ENCODE measurements at places on chromosomes 12 and 14.

GRCh38 chr12:19437996-19438395 is 1.3 kb upstream of the AEBP2 start:
- no peaks in the 10 kb centered on the region for H3K27me3 ChIP-seq
- no peak overlapping the region for H3K4me3 ChIP-seq
- no peaks in the 10 kb centered on the region for H3K36me3 ChIP-seq

DNA sequence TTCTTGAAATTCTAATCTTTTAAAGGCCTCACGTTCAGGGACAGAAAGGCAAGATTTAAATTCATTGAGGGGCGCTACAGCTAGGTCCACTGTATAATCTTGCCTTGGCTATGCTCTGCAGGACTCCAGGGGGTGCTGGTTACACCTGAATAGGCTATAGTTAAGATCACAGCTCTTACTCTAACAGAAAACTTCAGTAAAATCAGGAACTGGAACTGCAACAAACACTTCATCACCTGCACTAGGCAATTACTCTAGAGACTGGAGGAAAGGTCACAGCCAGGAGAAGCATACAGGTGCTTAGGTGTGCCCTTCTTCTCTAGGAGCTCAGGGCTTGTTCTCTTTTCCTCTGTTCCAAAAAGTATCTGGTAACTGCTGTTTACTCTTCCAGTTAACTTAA is 20.9 kb downstream of the SLCO1C1 start:
- DNase-seq, result no peak
- H3K4me1 ChIP-seq, result no peaks in the 10 kb centered on the region
- no peak overlapping the region for H3K4me3 ChIP-seq
- H3K36me3 ChIP-seq, result no peaks in the 10 kb centered on the region
- no peak overlapping the region for H3K27ac ChIP-seq

DNA sequence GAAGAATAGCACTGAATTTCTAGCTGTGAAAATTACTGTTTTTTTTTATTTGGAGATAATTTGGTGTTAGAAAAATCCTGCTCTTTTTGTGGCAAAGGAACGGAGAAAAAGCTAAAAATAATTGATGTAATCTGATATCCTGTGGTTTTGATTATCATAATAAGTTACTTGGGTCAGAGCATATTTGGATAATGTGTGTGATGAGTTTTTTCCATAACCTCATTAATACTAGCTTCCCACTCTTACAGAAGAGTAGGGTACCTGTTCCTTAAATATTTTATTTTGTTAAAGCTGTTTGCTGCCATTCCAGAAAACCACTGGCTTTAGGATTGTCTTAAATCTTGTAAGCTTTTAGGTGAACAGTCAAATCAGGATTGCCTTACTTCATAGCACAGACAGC is 4.7 kb downstream of the PSMC6 start:
- peaks cover 51% of the 10 kb centered on the region for H3K36me3 ChIP-seq
- no peaks in the 10 kb centered on the region for H3K27me3 ChIP-seq
- no peak for DNase-seq
- no peak overlapping the region for H3K27ac ChIP-seq
- H3K4me3 ChIP-seq, result no peak overlapping the region

- no peak overlapping the region for H3K4me3 ChIP-seq
- H3K27me3 ChIP-seq, result no peaks in the 10 kb centered on the region
- H3K4me1 ChIP-seq, result no peaks in the 10 kb centered on the region
- H3K36me3 ChIP-seq, result no peaks in the 10 kb centered on the region
Observed at GRCh38 chr14:92927349-92928257, 4.7 kb downstream of the CHGA start.

- H3K4me1 ChIP-seq, result no peaks in the 10 kb centered on the region
- H3K27ac ChIP-seq, result no peak overlapping the region
- H3K27me3 ChIP-seq, result peaks cover 9% of the 10 kb centered on the region
- no peak overlapping the region for H3K4me3 ChIP-seq
Observed at GRCh38 chr14:100585448-100586152, 1.6 kb downstream of the BEGAIN start.

DNA sequence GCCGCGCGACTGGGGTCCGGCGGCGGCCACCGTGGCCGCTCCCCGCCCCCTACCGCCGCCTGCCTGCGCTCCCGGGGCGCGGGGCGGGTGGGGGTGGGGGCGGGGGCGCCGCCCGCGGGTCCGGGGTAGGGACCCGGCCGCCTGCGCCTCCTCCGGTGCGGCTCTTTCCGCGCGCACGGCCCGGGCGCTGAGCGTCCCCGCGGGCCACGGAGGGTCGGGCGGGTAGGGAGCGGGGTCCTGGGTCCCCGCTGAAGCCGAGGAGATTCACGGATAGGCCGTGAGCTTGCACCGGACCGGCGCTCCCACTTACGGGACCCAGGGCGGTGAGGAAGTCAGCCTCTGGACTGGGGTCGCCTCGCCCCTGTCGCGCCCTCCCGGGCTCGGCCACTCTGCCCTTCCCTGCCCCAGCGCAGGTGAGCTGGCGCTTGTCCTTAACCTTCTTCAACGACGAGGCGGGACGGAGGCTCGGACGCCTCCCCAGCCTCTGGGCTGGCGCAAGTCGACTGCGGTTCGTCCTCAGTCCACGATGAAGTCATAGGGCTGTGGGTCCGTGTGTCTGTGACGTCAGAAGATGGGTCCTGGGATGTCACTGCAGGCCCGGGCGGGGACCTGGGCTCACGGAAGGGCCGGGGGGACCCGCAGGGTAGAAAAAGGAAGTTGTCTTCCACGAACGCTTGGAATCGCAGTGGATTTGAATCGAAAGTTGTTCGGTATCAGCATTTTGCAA is 514 bp downstream of the FBXO34 start:
- no peaks in the 10 kb centered on the region for H3K4me1 ChIP-seq
- H3K4me3 ChIP-seq, result peak overlapping the region; percentile 90
- H3K27me3 ChIP-seq, result no peaks in the 10 kb centered on the region
- no peaks in the 10 kb centered on the region for H3K36me3 ChIP-seq

- H3K27me3 ChIP-seq, result no peaks in the 10 kb centered on the region
- no peak overlapping the region for H3K27ac ChIP-seq
- no peak for DNase-seq
- H3K4me1 ChIP-seq, result no peaks in the 10 kb centered on the region
Observed at GRCh38 chr12:59179231-59179630, 258.9 kb upstream of the LRIG3 start.

DNA sequence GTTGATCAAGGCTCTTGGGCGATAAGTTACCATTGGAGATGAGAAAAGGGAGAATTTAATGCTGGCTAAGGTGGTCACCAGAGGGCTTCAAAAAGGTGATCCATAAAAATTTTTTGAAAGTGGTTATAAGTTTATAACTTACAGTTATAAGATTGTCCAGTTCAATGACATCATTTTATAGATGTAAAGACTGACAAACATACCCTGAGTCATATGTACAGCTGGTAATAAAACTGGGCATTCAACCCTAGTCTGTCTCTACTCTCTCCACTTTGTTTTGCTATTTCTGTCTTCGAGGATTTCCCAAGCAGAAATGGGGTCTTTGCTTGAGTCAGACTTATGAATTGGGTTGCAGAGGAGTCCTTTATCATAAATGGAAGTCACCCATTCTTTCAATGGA is 454.0 kb downstream of the SOX5 start:
- H3K4me1 ChIP-seq, result no peaks in the 10 kb centered on the region
- H3K27me3 ChIP-seq, result no peaks in the 10 kb centered on the region
- no peak overlapping the region for H3K4me3 ChIP-seq

DNA sequence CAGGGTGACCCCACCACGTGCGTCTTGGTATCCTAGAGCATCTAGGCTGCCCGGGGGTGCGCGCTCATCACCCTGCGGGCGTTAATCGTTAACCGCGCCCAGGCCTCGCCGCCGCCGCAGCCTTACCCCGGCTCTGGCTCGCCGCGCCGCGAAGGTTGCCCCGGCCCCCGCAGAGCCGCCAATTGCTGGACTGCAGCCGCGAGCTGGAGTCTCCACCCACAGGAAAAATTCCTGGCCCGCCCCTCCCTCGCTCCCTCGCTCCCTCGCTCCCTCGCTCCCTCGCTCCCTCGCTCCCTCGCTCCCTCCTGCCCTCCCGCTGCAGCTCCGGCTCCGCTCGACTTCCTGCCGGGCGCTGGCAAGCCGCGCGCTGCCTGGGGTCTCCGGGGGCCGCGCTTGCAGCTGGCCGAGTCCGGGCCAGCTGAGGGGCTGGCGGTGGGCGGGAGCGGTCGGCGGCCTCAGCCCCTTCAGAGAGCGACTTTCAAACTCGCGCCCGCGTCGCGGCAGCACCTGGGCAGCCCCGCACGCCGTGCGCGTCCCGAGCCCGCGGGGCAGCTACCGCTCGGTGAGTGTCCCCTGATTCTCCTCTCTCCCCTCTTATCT is at the start of gene PLEKHG3:
Gene PLEKHG3 (plus strand): TSS at position 282 of the 600 bp plus-strand sequence. CDS start 23,208 bp downstream, outside the sequence.
- peaks cover 7% of the 10 kb centered on the region for H3K4me1 ChIP-seq
- H3K27me3 ChIP-seq, result no peaks in the 10 kb centered on the region
- no peak for DNase-seq
- no peaks in the 10 kb centered on the region for H3K36me3 ChIP-seq
- peak within 1 kb of the TSS; percentile 88 for H3K27ac ChIP-seq

- DNase-seq, result no peak
- H3K36me3 ChIP-seq, result no peaks in the 10 kb centered on the region
- H3K4me1 ChIP-seq, result peaks cover 25% of the 10 kb centered on the region
- peak overlapping the region; percentile 97 for H3K27ac ChIP-seq
- H3K4me3 ChIP-seq, result peak overlapping the region; percentile 94
Observed at GRCh38 chr14:102318781-102319276, 717 bp upstream of the ZNF839 start.

GRCh38 chr12:27906127-27906500 is 66.4 kb downstream of the PTHLH start:
- no peaks in the 10 kb centered on the region for H3K27me3 ChIP-seq
- no peaks in the 10 kb centered on the region for H3K4me1 ChIP-seq
- no peaks in the 10 kb centered on the region for H3K36me3 ChIP-seq
- H3K27ac ChIP-seq, result no peak overlapping the region
- DNase-seq, result no peak

GRCh38 chr12:110174373-110174996 is 50.3 kb downstream of the IFT81 start:
- DNase-seq, result no peak
- H3K36me3 ChIP-seq, result no peaks in the 10 kb centered on the region
- no peak overlapping the region for H3K4me3 ChIP-seq
- H3K27me3 ChIP-seq, result no peaks in the 10 kb centered on the region
- no peaks in the 10 kb centered on the region for H3K4me1 ChIP-seq
- H3K27ac ChIP-seq, result no peak overlapping the region

DNA sequence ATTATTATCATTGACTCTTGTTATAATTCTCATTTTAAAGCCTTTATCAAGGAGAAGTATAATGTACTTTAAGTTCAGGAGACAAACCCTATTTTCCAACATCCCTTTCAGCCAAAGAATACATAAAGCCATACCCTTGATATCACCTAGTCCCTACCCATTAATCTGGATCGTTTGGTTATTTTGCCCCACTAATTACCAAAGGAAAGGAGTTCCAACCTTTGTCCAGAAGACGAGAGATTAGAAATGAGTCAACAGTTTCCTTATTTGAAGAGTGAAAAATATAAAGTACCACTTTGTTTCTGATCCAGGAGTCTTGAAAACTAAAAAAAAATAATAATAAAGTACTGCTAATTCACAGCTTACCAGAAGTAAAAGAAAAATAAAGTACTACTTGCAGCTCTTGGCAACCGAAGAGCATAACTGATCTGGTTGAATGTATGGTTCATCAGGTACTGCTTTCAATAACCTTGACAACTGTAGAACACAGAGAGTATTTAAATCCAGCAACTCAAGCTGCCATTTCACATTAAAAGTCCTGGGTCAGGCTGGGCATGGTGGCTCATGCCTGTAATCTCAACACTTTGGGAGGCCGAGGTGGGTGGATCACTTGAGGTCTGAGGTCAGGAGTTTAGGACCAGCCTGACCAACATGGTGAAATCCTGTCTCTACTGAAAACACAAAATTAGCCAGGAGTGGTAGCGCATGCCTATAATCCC is 33.7 kb downstream of the LIMA1 start:
- H3K36me3 ChIP-seq, result no peaks in the 10 kb centered on the region
- H3K4me1 ChIP-seq, result peaks cover 36% of the 10 kb centered on the region
- no peaks in the 10 kb centered on the region for H3K27me3 ChIP-seq
- peak overlapping the region; percentile 79 for H3K27ac ChIP-seq
- DNase-seq, result no peak

GRCh38 chr14:21241218-21241819 is 27.9 kb downstream of the HNRNPC start:
- no peaks in the 10 kb centered on the region for H3K27me3 ChIP-seq
- no peak for DNase-seq
- peaks cover 26% of the 10 kb centered on the region for H3K4me1 ChIP-seq
- no peak overlapping the region for H3K4me3 ChIP-seq
- H3K36me3 ChIP-seq, result peaks cover 17% of the 10 kb centered on the region

GRCh38 chr14:88463318-88463717 is 77.9 kb downstream of the SPATA7 start:
- no peak for DNase-seq
- no peak overlapping the region for H3K27ac ChIP-seq
- no peak overlapping the region for H3K4me3 ChIP-seq
- H3K36me3 ChIP-seq, result peaks cover 72% of the 10 kb centered on the region

All from ascending aorta (tissue), 2 donors.